ENCODE measurements at places on chromosomes 1 and 21. TPM values are rescaled to one million over a fixed set of nuclear protein-coding genes. Genes with fewer than 3 reads are reported as not detected.

DNA sequence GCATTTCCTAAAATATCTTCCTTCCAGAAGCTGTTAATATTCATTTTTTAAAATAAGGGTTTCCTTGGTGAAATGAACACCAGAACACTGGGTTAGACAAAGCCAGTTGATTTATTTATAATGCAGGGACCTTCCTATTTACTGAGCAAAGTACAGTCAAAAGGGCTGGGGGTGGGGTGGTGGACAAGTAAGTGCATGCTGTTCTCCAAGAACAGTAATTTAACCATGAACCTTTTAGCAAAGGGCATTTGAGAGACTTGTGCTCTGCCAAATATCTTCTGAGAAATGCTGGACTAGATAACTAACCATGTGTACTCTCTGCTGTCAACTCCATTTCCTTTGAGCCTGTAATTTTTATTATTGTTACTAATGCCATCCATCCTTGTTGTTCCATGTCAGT, 100.2 kb downstream of the OMA1 start:
- no peak for DNase-seq

DNA sequence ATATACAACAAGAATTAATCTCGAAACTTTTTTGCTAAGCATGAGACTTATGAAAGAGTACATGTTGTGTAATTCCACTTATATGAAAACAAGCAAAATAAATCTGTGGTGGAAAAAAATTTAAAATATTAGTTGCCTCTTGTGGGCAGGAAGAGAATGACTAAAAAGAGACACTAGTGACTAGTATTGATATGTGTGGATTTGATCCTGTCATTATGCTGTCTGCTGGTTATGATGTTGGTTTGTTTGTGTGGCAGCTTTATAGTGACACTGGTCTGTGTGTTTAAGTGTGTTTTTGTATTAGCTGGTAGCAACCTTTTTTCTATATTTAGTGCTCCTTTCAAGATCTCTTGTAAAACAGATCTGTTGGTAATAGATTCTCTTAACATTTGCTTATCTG, 267.8 kb upstream of the NRIP1 start:
- no peak for DNase-seq

GRCh38 chr1:23916209-23917131, 3.3 kb upstream of the CNR2 start:
- peak; percentile 59 for DNase-seq

ANKRD34A gene
- 0.48 TPM for total RNA-seq

APOBEC4 gene
- total RNA-seq: 0.23 TPM

Measured in ovary (tissue), 10 donors.